Aorta (tissue), 5 donors: ENCODE measurements at places on chromosomes 12 and 14.

- DNase-seq = no peak
Measured at GRCh38 chr12:46221255-46222128, 47.4 kb downstream of the SLC38A1 start.

- DNase-seq = no peak
Measured at GRCh38 chr14:66709291-66709690, 201.3 kb downstream of the GPHN start.

GRCh38 chr14:104665657-104666522 is 23.5 kb upstream of the INF2 start:
- no peak for DNase-seq

DNA sequence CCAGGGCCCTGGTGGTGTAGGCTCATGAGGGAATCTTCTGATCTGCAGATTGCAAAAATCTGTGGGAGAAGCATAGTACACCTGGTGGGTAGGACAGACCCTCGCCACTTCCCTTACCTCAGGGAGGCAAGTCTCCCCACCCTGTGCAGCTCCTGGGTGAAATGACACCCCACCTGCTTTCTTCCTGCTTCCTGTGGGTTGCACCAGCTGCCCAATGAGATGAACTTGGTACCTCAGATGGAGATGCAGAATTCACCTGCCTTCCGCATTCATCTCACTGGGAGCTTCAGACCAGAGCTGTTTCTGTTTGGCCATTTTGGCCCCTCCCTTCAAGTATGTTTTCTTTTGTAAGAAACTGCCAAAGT is 4.7 kb downstream of the CLEC2D start:
- DNase-seq = no peak

DNA sequence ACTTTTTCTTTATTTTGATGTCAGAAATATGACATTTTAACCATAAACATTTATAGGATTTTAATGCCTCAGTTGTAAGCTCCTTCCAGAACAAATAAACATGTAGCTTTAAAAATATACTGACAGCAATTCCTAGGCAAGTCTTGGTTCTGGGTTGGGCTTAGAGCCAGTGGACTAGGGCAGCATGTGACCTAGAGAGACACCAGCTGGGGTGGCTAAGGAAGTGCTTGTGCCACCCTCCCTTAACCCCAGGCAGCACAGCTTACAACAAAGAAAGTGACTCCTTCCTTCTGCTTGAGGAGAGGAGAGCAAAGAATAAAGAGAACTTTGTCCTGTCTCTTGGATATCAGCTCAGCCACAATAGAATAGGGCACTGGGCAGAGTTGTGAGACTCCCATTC is 61.6 kb upstream of the KTN1 start:
- DNase-seq = no peak
